Osteoblast (primary cell): ENCODE measurements at places on chromosomes 12 and 14.
A peak's percentile ranks its signal among the peaks of the same experiment; 100 is the strongest.

- no peak for DNase-seq
Observed at GRCh38 chr14:50882932-50883826, 11.3 kb downstream of the ABHD12B start.

DNA sequence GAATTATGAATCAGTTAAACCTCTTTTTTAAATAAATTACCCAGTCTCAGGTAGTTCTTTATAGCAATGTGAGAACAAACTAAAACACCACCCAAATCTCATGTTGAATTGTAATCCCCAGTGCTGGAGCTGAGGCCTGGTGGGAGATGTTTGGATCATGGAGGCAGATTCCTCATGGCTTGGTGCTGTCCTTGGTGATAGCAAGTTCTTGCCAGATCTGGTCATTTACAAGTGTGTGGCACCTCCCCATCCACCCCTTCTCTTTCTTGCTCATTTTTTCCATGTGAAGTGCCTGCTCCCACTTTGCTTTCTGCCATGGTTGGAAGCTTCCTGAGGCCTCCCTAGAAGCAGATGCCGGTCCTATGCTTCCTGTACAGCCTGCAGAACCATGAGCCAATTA lies 102.1 kb upstream of the ANO4 start:
- no peak for DNase-seq

DNA sequence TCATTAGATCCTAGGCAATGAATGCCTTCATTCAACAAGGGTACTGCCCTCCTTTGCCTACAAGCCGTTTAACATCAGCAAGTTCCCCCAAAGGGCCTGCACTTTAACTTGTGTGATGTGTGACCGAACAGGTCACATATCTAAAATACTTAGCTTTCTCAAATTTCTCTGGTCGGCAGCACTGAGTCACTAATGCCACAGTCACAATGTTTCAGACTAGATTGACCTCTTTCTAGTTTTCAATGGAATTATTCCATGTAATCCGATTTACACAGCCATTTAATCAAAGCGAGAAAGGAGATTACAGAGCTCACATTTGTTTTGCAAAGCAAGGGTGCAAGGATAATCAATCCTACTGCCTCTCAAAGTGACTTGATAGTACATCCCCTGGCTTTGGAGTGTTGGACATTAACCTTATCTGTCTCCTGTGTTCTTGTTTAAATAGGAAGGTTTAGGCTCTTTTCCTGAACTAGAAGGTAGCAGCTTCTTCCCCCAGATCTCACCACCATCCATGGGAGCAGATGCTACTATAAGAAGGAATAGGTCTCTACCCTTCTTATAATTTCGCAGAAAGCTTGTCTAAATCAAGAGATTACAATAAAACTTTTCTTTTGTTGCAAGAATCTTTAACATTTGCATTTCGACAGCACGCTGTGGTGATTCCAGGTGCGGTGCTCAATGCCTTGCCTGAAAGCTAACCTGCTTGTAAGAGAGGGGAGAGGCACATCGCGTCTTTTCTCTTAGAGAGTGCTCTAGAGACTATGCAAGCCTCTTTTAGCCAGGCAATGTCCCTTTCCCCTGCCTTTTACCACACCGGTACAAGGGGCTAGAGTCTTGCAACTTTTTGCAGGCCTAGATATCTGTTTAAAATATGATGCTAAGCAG lies 1.8 kb downstream of the KITLG start:
- peak; percentile 41 for DNase-seq

GRCh38 chr14:33598582-33598981 lies 352.3 kb downstream of the EGLN3 start:
- DNase-seq: no peak

DNA sequence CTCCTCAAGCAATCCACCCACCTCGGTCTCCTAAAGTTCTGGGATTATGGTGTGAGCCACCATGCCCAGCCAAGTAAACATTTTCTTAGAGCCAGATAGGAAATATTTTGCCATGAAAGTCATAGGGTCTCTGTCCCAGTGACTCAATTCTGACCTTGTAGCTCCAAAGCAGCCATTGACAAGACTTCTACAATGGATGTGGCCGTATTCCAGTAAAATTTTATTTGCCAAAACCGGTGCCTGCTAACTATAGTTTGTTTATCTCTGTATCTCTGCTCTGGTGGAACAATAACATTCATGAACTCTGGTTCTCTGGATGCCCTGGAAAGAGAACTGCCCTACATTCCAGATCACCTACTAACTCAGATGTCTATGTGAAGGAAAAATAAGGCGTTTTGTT lies 54.6 kb upstream of the USP44 start:
- no peak for DNase-seq

DNA sequence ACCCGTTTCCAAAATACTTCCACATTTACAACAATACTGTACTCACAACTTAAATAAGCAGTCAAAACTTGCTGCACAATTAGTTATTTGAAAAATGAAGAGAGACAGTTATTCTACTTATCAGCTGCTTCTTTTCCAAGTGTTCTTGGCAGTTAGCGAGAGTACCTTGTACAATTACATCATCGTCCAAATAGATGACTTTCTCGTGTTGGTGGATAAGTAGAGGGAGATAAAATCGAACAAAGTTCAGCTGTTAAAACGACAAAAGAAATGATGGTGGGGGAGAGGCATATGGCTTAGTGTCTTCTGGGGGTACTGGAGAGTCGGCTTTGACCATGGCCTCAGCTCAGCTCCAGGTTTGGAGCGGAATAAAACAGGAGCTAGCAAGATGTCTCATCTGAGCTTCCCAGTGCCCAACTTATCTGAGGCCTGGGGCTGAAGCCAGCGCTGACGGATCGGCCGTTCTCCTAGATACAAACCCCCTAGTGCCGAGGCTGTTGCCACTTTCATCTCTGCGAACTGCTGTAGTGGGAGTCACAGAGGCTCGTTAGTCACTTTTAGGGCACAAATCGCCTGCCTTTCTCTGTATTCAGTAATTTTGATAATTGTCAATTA lies 31.7 kb downstream of the TDG start:
- peak; percentile 14 for DNase-seq

- DNase-seq: no peak
Observed at GRCh38 chr12:118327391-118327790, 45.3 kb downstream of the TAOK3 start.

DNA sequence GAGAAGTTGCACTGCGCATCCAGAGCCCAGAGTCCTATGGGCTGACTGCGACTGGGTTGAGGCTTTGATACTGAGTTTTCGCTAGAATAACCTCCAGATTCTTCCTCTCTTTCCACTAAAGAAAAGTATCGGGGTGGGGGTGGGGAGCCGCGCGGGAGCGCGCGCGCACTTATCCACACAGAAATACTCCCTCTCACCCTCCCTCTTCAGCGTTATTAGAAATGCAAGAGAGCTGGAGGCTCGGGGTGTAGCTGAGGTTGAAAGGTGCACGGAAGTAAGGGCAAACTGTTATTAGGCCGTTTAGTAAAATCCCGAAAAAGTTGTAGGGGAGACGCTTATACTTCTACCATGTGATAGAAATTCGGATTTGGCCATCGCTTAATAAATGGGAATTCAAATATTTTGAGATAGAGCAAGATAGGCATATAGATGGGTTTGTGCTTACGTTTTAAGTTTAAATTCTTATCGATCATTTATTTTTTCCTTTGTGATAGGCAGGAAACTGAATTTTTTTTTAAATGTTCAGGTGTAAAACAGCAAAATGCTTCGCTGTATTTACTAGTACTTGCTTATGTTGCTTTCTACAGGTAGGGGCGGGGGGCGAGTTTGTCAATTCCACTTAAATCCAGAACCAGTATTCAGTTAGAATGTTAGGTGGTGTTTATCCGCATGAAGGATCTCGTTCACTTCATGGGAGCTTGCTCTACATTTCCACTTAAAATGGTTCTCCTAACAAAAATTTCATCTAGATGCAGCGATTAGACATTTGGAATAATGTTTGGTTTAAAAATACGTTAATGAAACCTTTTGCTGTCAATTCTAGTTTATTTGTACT lies 1.1 kb downstream of the ARHGAP5 start:
- DNase-seq: no peak

DNA sequence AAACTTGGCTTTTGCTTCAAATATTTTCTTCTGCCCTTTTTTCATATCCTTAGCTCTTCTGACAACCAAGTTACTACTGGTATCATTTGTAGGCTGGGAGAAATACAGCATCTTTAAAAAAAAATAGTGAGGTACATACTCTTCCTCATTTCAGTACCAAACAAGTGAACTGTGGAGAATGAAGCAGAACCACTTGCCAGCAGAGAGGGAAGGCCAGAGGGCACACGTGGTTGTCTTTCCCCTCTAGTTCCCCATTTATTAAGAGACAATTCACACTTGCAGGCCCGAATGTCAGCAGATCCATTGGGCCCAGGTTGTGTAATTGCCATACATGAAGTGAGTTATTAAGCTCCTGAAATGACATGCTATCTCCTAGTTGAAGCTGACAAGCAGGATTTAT lies 3.2 kb downstream of the SUSD6 start:
- DNase-seq: no peak

- DNase-seq: no peak
Observed at GRCh38 chr14:32400480-32400879, 71.4 kb downstream of the AKAP6 start.

DNA sequence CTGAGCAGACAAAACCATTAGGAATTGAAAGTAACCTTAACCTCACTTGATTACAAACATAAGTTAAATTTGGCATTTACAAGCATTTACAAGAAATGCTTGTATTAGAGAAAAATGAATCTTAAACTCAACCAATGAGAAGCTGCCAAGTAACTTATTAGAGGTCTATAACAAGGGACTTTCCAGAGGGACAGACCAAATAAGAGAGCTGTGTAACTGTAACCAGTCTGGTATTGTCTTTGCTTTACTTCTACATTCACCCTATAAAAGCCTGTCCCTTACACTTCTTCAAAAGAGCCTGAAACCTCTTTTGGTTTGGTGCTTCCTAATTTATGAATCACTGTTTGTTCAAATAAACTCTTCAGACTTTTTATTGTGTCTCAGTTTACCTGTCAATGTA lies 450.0 kb upstream of the FAR2 start:
- DNase-seq: no peak

DNA sequence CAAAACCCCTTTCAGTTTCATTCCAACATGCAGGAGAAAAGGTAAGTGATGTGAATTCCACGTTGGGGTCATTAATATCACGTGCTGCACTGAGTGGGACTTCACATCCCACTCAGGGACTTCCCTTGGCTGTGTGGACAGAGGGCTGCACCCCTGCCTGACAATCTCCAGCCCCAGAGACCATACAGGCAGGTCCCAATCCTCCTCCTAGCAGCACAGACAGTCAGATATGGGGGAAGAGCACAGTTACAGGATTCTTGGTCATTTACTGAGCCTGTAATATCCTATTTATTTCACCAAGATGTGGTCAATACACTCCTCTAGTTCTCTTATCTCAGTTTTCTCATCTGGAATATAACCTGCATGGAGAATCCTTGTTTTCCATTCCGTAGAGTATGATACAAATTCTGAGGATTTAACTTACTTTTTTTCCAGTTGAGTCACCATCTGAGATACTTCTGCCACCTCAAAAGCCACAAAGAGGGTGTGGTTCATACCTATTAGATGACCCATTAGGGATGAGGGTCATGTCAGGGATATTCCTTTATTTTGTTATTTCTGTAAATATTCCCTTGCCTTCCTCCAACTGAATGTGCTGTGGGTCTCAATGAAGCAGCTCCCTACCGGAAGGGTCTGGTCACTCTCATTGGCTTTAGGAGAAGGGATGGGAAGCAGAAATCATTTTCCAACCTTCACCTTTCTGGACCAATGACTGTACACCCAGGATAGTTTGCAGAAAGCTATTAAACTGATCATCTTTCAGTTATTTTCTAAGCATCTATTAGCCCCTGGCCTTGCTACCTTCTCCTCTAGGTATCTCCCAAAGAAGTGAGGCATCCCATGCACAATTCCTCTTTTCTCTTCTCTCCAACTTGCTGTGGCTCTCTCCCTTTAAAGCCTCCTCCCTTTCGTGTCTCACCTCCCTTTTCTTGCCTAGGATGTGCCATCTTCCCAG lies 43.0 kb upstream of the NTF3 start:
- no peak for DNase-seq

- peak; percentile 76 for DNase-seq
Observed at GRCh38 chr14:96362071-96362964, 823 bp downstream of the ATG2B start.
